ENCODE measurements at places on chromosomes 11 and 22.
A peak's percentile ranks its signal among the peaks of the same experiment; 100 is the strongest.

- DNase-seq, result no peak
Observed at GRCh38 chr11:61684870-61685616, 4.9 kb downstream of the DAGLA start.

- no peak for DNase-seq
Observed at GRCh38 chr11:63592975-63593395, 21.2 kb downstream of the PLAAT3 start.

DNA sequence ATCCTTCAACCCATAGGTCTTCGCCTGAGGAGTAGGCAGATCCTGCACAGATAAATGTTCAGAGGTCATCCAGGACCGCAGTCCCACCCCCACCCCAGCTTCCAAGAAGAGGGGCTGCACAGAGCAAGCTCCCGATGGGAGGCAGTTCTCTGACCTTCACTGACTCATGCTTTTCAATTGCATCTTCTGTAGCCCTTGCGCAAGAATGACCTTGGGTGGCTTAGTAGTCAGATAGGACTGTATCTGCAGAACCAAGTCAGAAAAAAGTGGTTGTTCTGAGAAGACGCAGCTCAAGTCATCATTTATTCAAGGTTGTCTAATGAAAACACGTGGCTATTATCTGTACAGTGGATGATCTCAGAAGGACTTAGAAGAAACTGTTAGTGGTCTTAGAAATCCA lies 16.4 kb upstream of the GRAMD1B start:
- DNase-seq, result peak; percentile 29

GRCh38 chr11:1938343-1939005 lies 8.7 kb upstream of the MRPL23 start:
- no peak for DNase-seq

GRCh38 chr22:50531546-50531961 lies 1.7 kb upstream of the TYMP start:
- DNase-seq, result no peak

DNA sequence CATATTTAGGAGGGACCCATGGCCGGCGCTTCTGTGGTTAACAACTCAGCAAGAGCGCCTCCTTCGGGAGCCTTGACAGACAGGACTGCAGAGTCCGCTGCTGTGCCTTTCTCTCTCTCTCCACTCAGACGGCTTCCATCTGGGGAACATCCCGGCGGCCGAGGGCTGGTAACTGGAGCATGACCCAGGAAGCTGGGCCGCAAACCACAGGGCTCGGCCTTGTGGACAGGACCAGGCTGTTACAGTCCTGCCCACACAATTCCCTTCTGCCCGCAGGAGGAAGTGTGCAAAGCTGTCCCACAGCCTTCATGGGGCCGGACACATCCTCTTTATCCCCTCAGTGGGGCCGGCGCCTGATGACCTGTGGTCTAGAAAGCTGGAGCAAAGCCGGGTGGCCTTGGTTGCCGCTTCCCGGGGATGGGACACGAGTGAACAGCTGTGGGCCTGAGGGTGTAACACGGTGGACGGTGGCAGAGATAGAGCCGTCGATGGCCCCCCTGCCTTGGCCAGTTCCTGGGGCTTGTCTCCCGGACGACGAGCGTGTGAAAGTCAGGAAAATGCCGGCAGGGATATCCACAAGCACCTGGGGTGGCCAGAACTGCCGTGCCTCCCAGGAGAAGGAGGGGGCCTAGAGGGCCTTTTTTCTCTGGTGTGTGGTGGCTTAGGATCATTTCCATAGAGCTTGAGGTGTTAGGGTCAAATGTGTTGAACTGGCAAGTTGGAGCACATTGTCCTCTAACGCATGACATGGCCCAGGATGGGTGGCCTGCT lies 50.1 kb downstream of the FBLN1 start:
- no peak for DNase-seq

- DNase-seq, result peak; percentile 61
Observed at GRCh38 chr11:67267188-67268080, 1.2 kb downstream of the GRK2 start.

GRCh38 chr11:14262271-14262846 lies 96.6 kb downstream of the RRAS2 start:
- DNase-seq, result no peak

DNA sequence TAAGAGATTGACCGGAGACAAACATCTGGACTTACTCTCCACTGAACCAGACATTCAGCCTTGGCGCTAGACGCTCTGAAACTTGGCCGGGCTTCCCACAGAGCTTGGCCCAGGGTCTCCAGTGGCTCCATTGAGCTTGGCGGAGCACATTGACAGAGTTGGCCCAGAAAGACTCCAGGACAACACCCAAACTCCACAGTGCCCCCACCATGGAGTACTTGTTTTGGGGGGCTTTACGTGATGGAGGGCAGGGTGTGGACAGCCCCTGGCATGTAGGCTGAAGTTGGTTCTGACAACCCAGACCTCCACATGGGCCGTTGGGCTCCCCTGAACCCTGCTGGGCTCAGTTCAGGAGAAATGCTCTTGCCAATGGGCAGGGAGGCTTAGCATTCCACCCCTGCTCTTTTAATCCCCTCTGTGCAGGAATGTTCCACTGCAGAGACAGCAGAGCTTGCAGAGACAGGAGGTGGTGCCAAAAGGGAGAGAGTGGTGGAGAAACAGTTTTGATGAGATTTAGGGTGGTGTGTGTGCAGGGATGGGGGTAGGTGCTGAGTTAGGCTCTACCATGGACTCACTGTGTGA lies 102.4 kb upstream of the TIMP3 start:
- no peak for DNase-seq

DNA sequence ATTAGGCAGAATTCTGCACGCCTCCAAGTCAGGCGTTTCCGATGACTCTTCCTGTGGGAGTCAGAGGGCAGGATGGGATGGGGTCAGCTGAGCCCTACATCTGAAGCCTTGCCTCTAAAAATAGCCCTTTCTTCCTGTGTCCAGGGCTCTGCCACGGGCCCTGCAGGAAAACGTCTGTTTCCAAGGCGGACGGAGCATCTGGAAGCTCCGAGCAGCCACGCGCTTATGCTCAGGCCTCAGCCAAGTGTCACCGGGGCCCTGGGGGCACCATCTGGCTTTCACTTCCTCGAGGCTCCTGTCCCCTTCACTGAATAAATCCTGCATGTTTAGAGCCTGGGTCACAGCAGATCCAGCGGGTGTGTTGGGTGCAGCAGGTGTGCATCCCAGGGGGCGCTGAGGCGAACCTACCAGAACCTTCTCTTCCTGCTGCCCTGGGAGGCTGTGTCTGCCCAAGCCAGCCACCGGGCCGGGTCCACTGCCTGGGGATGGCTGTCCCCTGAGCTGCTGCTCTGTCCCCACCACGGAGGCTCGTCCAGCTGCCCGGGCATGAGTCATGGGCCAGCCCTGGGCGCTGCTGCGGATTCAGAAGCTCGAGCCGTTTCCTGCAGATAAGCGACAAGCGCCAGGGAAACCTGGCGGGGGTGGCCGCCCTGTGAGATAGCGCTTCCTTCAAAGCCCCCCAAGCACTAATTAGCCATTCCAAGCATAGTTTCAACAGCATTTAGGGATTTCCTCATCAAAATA lies 32.0 kb upstream of the LINC01488 start:
- peak; percentile 61 for DNase-seq

- no peak for DNase-seq
Observed at GRCh38 chr11:126492331-126493082, 137.0 kb downstream of the ST3GAL4 start.

GRCh38 chr11:15602785-15603567 lies 488.3 kb downstream of the INSC start:
- no peak for DNase-seq

DNA sequence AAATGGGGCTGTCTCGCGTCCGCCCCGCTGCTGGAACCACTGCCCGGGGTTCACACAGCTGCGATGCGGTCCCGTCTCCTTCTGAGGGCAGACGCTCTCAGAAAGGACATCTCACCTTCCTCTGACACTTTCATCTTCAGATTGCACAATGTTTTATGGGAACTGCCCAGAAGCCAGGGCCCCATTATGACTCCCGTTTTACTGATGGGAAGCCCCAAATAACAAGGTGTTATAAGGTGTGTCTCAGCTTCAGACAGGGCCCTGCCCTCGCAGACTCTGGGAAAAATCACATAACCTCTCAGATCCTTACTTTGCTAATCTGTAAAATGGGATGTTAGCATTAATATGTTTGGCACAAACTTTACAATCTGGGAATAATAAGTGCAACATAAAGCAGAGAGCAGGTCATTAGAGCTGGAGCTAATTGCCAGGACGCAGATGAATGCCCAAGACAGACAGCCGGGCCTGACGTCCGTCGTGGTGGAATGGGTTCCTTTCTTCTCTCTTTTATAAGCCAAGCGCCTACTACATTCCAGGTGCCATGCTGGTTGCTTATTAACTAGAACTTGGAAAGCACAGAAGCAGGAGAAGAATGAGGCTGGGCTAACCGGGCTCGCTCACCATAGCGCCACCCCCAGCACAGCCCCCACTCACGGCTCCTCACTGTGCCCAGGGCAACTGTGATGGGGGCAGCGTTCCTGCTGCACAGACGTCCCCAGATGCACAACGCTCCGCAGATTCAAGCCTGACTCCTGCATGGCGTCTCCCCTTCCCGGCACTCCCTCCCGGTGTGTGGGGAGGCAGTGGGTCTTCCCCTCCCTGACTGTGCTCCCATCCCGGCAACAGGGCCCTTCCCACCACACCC lies 43.8 kb downstream of the TRMU start:
- peak; percentile 89 for DNase-seq

GRCh38 chr11:12245091-12245490 lies 132.3 kb upstream of the PARVA start:
- no peak for DNase-seq

DNA sequence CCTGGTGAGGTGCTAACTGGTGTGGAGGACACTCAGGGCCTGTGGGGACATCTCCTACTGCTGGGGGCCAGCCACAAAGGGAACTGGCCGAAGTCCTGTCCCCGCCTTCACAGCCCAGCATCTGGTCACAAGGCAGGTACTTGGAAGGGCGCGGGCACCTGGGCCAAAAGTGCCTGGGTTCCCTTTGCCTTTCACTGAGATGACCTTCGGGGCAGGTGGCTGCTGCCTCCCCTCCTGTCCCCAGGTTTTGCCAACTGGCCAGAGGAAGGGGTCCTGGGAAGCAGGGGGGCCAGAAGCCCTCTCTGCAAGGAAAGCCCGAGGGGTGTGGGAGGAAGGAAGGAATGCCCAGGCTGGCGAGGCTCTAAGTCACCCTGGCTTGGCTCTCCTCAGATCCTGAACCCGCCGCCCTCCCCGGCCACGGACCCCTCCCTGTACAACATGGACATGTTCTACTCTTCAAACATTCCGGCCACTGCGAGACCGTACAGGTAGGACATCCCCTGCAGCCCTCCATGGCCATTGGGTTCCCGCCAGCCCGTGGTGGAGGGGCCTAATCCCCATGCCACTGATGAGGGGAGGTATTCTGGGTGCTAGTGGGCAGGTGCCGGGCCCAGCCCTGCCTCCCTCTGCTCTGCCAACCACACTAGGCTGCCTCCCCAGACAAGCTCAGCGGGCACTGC lies 14.4 kb upstream of the PPP6R3 start:
- no peak for DNase-seq

GRCh38 chr22:26778372-26778771 lies 121.0 kb downstream of the MIAT start:
- no peak for DNase-seq

GRCh38 chr11:88484873-88485621 lies 147.5 kb upstream of the CTSC start:
- DNase-seq, result peak; percentile 50

DNA sequence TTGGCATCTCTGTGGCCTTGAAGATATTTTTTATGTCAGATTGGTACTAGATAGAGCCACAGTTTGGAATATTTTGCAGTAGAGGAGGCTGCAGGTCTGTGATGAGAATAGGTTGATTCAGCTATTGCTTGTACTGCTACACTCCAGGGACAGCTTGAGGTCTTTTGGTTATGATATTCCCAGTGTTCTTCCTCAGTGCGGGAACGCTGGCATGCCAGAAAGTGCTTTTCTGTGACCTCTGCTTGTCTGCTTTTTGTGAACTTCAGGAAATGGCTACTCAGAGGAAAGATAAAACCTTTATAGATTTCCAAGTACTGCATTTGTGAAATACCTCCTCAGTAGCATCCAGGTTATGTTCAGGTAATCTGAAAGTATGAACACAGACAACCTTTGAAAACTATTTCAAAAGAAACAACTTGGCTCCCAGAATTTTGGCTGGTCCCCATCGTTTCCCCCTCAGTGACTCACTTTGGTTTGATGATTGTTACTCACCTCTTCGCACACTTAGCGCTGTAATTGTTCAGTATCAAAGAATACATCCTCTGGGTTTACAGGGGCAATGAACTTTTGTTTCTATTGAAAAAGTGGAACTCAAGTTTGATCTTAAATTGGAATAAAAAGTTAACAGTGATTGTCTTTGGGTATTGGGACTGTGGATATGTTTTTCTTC lies 191.4 kb downstream of the HIPK3 start:
- DNase-seq, result no peak

- no peak for DNase-seq
Observed at GRCh38 chr11:112627588-112628045, 333.6 kb upstream of the NCAM1 start.

- no peak for DNase-seq
Observed at GRCh38 chr22:40432625-40433024, 62.2 kb downstream of the SGSM3 start.

DNA sequence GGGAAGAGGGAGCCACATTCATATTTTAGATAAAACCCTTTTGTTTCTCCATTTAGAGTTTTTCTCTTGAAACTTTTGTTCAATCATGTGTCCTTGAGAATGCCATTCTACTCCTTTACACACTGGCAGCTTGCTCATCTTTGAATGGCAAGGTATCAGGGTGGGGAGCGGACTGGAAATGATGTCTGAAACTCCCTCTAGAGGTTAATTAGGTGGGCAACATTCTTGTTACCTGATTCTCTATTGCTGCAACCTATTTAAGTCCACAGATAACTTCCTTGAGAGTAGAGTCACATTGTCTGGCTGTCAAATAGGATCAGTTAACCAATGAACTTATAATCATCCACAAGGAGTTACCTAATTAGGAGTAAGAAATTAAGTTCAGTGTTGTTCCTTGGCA lies 533.6 kb upstream of the API5 start:
- DNase-seq, result no peak

DNA sequence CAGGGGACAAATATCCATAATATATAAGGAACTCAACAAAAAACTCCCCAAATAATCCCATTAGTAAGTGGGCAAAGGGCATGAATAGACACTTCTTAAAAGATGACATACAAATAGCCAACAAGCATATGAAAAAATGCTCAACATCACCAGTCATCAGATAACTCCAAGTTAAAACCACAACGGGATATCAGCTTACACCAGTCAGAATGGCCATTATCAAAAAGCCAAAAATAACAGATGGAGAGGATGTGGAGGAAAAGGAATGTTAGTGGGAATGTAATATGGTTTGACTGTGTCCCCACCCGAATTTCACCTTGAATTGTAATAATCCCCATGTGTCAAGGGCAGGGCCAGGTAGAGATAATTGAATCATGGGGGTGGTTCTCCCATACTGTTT lies 350.1 kb downstream of the GUCY1A2 start:
- DNase-seq, result no peak

DNA sequence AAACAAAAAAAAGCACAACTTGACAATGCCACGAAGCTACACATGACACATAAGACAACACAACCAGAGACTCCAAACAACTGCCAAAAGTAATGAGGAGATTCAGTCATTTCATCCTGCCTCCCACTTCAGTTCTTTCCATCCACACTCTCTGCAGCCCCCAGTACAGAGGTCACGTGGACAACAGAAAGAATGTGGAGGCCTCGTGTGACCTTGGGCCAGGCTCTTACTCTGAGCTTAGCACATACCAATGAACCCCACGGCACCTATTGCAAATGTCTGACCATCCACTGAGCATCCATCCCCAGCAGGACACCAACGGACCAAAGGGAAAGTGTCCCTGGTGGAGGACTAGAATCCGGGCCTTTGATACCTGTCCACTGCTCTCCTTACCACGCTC lies 12.5 kb downstream of the CBX7 start:
- peak; percentile 64 for DNase-seq

GRCh38 chr11:120057028-120057330 lies 80.9 kb downstream of the TRIM29 start:
- DNase-seq, result no peak

All from HepG2 (cell line).